Nasal cavity respiratory epithelium epithelial cell of viscerocranial mucosa (primary cell): ENCODE measurements at places on chromosomes 2 and 18. TPM values are rescaled to one million over a fixed set of nuclear protein-coding genes. Genes with fewer than 3 reads are reported as not detected.

The NAT8 gene
- not detected in 2 replicates for total RNA-seq

The RAB17 gene
- 0.34 and 1.5 TPM in 2 replicates for total RNA-seq

The IL1RN gene
- total RNA-seq: 53.7 and 106 TPM in 2 replicates

The CD28 gene
- not detected in 2 replicates for total RNA-seq

The SLC5A7 gene
- total RNA-seq: not detected in 2 replicates

The MC2R gene
- total RNA-seq: not detected in 2 replicates

The RND3 gene
- total RNA-seq: 354 and 1,220 TPM in 2 replicates

The ABCG5 gene
- total RNA-seq: not detected in 2 replicates

The HDHD2 gene
- total RNA-seq: 15.7 and 26.2 TPM in 2 replicates

The CENPA gene
- under 0.01 and 0.07 TPM in 2 replicates for total RNA-seq

The WNT10A gene
- 1.0 and 7.5 TPM in 2 replicates for total RNA-seq

The AQP12B gene
- total RNA-seq: not detected in 2 replicates
